ENCODE measurements at places on chromosomes 4 and X. TPM values are rescaled to one million over a fixed set of nuclear protein-coding genes. Genes with fewer than 3 reads are reported as not detected.

GRCh38 chr4:54695788-54696187 is 38.0 kb downstream of the KIT start:
- DNase-seq, result no peak

DNA sequence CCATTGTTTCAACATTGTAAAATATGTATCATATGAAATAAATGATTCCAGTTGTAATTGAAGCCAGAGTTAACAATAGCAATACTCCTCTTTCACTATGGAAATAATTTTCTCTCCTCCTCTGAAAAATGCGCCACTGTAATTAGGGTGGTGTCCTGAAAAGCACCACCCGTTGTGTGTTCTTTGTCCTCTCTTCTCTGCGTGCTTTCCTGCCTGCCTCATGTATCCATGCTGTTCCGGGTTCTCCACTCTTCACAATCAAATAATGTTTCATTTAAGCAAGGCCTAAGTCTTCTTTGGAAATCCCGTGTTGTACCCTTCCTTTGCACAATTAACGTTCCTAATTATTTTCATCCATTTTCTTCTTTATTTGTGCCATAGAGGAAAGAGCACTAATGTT is 293.3 kb downstream of the ADGRL3 start:
- DNase-seq, result no peak

- DNase-seq, result no peak
Measured at GRCh38 chr4:106898621-106899230, 137.4 kb downstream of the DKK2 start.

GRCh38 chr4:109425405-109425804 is 8.2 kb upstream of the SEC24B start:
- DNase-seq, result no peak

GRCh38 chr4:1726146-1726934 is 5.0 kb downstream of the TACC3 start:
- DNase-seq, result peak; percentile 90

DNA sequence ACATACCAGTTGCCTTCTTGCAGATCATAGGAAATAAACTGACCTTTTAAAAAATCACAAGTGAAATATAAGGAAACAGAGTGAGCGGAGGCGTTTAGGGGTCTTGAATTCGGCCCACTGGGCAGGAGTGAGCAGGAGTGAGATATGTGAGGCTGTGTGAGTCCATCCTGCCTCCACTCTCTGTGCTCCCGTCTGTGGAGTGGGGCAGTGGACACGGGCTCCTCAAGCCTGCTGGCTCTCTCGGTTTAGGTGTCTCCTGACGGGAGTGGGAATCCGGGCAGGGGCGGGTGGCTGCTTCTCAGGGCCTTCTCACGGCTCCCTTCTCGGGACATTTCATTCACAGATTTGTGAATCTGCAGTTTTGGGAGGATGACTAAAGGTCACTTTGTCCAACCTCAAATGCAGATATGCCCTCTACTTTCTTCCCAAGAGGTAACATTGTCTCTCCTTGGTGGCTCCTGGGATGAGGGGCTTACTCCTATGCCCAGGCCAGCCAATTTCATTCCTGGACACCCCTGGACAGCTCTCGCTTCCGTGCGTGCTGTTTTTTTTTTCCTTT is 27.6 kb downstream of the CYTL1 start:
- DNase-seq, result no peak

DNA sequence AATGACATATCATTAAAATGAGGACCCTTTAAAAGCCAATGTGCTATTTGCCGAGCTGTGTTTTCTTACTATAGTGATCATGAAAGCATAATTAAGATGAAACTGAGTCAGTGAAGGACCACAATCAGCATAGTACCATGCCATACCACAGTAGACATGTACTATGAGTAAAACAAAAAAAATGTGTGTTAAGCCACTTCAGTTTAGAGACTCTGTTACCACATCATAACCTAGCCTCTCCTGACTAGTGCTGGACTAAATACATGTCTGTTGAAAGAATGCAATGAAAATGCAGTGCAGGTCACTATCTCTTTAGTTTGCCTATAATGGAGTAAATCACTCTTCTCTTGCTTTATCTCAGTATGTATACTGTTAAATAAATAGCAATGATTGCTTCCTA is 12.3 kb upstream of the DDX53 start:
- DNase-seq, result no peak

KCND1 gene
- total RNA-seq, result 1.7 TPM

NAT8L gene
- total RNA-seq, result 5.4 TPM

GRCh38 chrX:149161435-149162088 is 343.5 kb downstream of the IDS start:
- DNase-seq, result no peak

CXCL9 gene
- total RNA-seq, result 0.87 TPM

IL2RG gene
- total RNA-seq, result 0.19 TPM

DNA sequence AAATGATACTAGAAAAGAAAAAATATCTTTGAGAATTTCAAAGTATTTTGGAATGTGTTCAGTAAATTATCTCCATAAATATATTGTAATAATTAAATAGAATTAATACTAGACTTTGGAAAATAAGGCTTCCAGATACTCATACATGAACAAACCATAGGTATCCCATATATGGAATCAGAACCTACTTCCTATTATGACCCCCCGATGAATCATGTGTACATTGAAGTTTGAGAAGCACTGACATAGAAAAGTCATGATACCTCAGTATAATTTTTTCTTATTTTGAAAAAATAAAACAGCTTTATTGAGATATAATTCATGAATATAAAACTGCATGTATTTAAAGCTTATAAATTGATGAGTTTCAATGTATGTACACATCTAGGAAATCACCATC is 27.2 kb upstream of the SMARCA5 start:
- no peak for DNase-seq

SPACA5 gene
- total RNA-seq, result not detected

GRCh38 chr4:152309418-152309817 is 226.5 kb downstream of the FBXW7 start:
- DNase-seq, result no peak

- no peak for DNase-seq
Measured at GRCh38 chr4:87130985-87131703, 89.3 kb downstream of the KLHL8 start.

DNA sequence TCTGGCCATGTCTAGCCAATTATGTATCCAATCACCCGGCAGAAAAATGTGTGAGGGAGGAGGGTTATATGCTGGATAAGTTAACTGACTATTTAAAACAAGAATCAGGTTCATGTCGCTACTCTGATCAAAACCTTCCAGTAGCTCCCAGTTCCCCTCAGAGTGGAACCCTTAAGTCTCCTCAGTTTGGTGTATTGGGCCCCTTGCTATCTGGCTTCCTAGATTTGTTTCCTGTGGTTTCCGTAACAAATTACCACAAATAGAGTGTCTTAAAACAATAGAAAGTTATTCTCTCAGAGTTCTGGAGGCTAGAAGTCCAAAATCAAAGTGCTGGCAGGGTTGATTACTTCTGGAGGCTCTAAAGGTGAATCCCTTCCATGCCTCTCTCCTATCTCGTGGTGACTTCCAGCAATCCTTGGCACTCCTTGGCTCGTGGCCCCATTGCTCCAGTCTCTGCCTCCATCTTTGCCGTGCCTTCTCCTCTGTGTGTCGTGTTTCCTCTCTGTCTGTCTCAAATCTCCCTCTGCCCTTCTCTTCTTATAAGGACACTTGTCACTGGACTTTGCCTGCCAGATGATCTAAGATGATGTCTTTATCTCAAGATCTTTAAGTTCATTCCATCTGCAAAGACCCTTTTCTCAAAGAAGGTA is 10.5 kb upstream of the ENPP6 start:
- no peak for DNase-seq

HTRA3 gene
- total RNA-seq, result 1.3 TPM

ABLIM2 gene
- 4.3 TPM for total RNA-seq

- DNase-seq, result no peak
Measured at GRCh38 chr4:82352825-82353366, 20.9 kb downstream of the HNRNPD start.

- no peak for DNase-seq
Measured at GRCh38 chr4:139005774-139006173, 9.8 kb upstream of the NOCT start.

DNA sequence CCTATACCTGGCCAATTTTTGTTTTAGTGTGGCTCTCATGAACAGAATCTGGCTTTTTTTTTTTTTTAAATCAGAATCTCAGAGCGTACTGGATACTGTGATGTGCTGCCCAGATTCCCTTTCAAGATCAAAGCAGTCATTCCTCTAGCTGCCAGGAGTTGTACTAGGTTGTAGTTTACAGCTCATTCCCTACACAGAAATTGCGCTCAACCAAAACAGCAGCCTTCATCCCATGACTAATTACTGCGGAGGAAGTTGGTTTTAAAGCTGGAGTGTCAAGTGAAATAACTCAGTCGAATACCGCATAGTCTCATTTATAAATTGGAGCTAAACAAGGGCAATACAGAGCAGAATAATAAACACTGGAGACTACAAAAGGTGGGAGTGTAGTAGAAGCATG is 12.2 kb upstream of the TMPRSS11B start:
- no peak for DNase-seq

DNA sequence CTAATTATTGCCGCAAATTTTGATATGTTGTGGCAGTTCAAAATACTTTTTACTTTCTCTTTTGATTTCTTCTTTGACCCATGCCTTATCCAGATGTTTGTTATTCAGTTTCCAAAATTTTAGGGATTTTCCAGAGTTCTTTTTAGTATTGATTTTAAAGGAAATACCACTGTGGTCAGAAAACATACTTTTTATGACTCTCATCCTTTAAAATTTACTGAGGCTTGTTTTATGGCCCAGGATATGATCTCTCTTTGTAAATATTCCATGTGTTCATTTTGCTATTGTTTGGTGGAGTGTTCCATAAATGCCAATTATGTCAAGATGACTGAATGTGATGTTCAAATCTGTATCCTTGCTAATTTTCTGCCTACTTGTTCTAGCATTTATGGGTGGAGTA is 272.3 kb upstream of the DIPK2B start:
- DNase-seq, result no peak

DNA sequence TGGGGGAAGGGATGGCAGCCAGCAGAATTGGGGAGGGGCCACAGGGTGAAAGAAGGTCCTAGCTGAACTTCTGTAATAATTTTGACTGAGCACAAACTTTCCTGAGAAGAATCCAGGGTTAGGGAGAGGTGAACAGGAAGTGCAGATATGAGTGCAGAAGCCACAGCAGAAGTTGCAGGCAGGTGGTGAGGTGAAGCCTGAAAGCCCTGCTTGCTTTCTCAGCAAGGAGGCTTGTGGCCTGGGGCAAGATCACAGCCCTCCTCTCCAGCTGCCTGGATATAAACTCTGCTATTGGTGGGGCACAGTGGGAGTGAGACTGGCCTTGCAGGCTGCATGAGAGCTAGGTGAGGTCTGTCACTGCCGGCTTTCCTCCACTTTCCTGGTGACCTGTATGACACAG is 44.1 kb upstream of the UPRT start:
- DNase-seq, result no peak

DNA sequence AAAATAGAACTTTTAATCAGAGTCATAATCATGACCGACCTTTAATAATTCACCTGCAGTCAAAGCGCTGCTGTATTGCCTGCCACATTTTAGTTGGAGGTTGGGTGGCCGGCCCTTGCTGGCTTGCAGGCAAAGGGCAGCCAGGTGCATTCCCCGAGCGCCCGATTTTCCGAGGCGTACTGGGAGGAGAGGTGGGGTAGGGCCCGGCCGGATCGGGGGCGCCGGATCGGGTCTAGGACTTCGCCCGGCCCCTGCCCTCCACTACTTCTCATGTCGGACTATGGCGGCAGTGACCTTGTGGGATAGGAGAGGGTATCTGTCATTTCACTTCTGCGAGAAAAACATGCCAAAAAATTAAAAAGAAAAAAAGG is 2.5 kb upstream of the RS1 start:
- peak; percentile 72 for DNase-seq

DNA sequence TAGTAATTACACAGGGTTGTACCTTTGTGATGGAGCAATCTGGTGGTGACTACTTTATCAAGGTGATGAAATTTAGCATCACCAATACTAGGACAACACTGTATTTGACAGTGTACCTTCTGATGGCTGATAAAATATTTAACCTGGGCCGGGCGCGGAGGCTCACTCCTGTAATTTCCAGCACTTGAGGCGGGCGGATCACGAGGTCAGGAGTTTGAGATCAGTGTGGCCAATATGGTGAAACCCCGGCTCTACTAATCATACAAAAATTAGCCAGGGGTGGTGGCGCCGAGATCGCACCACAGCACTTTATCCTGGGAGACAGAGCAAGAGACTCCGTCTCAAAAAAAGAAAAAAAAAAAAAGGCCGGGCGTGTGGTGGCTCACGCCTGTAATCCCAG is 1.9 kb upstream of the TAF1 start:
- DNase-seq, result no peak

FRG2 gene
- not detected for total RNA-seq

SPANXA1 gene
- total RNA-seq, result not detected

GRCh38 chr4:92421920-92422319 is 118.2 kb downstream of the GRID2 start:
- no peak for DNase-seq

TEX13B gene
- total RNA-seq, result not detected

UGT2B15 gene
- 55.5 TPM for total RNA-seq

TLR1 gene
- total RNA-seq, result 5.1 TPM

F9 gene
- total RNA-seq, result 0.22 TPM

DNA sequence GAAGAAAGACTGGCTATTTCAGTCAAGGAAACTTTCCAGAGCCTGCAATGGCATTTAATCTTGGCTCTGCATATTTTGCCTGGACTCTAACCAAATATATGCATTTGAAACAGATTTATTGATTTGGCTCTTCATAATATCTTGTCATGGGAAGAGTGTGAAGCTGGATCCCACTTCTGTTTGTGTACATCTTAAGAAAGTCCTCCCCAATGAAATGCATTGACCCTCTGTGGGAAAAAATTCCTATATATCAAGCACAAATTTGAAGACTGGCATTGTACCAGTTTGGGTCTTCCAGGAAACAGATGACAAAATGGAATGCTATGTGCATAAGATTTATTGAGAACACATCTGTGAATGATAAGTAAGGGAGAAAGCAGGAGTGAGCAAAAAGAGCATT is 897.3 kb upstream of the TENM3 start:
- no peak for DNase-seq

Measured in pancreas (tissue), 10 donors.